ENCODE measurements at places on chromosomes 3 and 15.

- DNase-seq = no peak
Observed at GRCh38 chr3:190585805-190586630, 72.1 kb downstream of the IL1RAP start.

DNA sequence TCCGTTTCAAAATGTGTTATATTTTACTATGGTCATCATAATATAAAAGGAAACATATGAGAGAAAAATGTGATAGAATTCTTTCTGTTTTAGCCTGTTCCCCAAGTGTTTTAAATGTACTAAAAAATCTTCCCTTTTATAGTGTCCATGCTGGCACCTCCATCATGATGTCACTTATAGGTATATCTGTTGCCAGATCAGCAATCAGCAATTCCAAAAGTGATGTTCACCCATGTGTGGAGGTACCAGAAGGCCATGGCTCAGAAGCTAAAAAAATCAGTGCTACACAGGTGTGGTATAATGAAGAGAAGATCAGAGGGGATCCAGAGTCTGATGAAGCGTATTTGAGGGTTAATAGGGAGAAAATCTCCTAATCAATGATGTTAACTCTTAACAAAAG is 1.1 kb upstream of the GPR15 start:
- no peak for DNase-seq

DNA sequence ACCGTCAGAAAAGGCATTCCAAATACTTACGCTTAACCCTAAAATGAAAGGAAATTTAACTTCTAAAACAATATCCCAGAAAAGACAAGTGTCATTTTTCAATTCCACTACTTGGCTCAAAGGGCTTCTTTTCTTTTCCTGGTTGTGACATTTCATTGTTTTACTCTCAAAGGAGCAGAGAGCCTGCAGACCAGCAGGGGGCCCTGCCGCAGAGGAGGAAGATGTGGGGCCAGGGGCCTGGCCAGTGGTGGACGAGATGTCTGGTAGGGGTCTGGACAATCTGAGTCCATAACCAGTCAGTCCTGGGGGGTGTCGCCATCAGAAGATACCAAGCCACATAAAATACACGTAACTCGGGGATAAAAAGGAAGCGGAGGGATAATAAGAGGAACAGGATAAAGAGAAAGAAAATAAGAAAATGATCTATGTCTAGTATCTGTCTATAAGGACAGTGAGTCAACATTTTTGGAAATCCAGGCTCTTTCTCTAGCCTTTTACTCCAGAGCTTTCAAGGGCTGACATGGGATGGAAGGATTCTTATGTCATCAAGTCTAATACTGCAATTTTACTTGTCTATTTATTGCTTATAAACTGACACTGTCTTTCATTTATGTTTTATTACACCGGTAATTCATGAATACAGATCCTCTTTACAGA is 54.2 kb upstream of the ARHGEF3 start:
- no peak for DNase-seq

GRCh38 chr3:101778385-101779046 is 495 bp upstream of the NXPE3 start:
- no peak for DNase-seq

DNA sequence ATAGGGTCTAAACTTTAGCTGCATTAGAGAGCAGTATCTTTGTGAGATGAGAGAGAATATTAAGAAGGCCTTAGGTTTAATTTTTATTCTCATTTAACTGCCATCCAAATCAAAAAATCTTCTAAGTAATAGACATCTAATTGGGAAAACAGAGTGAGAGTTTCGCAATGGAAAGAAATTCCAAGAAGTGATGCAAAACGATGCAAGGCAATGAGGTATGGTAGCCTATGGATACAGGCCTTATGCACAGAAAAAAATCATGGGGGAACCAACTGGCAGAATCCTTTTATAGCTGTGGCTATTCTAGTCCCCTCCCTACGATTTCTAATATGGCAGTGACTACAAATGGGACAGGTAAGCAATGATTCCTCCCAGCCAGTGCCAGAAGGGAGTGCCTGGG is 225.9 kb downstream of the GREM1 start:
- no peak for DNase-seq

- no peak for DNase-seq
Observed at GRCh38 chr3:52596658-52597265, 60.4 kb downstream of the UQCC5 start.

DNA sequence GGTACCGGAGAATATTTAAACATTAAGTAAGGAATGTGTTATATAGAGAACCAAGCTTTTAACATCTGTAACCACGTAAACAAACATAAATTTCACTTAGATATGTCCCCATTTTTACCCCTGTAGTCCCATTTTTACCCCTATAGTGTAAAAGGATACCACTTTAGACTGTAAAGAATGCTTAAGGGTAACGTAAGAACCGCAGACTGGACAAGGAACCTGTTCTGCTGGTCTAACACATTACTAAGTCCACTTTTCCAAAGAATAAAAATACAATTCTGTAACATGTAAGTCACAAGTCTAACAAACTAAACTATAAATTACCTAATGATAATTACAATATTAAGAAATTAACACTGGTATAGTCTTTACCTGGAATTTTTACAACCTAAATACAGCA is 2.9 kb downstream of the SLC12A6 start:
- DNase-seq = no peak

DNA sequence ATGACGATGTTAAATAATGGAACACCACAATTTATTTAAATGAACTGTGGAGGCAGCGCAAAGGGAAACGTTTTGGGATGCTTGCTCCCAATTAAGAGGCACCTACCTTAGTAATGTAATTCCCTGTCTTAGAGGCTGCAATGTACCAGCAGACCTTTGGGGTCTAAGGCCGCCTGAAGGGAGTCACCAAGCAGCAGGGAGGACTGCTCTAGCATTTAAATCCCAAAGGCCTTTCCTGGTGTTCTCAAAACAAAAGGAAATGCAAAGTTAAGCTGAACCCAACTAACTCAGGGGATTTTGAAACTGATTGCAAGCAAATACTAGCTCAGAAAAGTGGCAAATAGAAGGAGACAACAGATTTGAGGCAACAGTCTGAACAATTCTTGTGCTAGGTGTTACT is 510.8 kb downstream of the GABRG3 start:
- DNase-seq = no peak

GRCh38 chr15:39140060-39140604 is 440.7 kb upstream of the THBS1 start:
- no peak for DNase-seq

DNA sequence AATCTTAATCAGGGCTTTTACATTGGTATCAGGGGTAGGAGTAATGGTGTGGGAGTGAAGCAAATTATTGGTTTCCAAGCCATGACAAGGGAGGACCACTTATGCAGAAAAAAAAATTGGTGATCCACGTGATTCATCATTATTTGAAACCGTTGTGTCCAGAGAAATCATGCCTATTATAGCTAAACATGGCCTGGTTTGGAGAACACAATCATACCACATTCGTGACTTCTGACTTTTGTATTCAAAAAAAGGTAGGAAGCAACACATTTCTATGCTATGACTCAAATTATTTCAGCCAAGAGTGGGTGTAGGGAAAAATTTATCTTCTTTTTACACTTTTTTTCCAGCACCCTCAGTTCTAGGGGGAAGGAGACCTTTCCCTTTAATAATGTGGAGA is 924.3 kb upstream of the GBE1 start:
- DNase-seq = no peak

- DNase-seq = no peak
Observed at GRCh38 chr15:40055576-40056293, 16.8 kb upstream of the SRP14 start.

GRCh38 chr3:142943349-142943748 is 20.1 kb downstream of the PAQR9 start:
- DNase-seq = no peak

GRCh38 chr3:186427627-186428281 is 65.7 kb upstream of the DGKG start:
- peak; percentile 14 for DNase-seq

DNA sequence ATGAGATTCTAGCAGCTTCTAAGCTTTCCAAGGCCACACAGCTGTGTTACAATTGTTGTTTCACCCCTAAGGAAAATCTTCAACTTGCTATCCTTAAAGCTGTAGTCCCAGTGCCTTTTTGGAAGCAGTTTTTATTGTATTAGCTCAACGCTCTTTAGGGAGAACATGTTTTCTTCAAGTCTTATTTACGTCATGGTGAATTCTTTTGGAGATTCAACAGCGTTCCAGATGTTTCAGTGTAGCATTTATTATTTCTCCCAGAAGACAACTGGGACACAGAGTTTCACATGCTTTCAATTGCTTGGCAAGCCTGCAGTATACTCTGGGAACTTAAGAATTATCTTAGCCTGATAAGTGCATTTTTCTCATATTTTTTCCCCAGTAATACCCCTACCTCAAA is 888.3 kb downstream of the PLOD2 start:
- no peak for DNase-seq

All from NCI-H187 (cell line).